ENCODE measurements at places on chromosomes 5 and 9. TPM values are rescaled to one million over a fixed set of nuclear protein-coding genes. Genes with fewer than 3 reads are reported as not detected.

DNA sequence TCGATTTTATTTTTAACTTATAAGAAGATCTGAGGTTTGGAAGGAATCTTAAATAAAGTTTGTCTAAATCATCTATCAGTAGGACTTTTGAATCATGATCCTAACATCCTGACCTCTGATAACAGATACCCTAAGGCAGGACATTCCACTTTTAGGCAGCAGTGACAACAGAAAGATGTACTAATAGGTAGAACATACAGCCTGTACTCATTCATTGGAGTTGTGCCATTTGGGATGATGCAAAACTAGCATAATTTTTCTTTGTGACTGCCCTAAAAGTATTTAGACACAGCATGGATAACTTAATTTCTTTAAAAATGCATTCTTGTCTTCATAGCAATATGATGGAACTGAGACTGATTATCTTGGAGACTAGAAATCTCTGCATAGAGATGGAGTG lies 39.7 kb downstream of the CDC42SE2 start:
- no peak for DNase-seq

SLCO4C1 gene
- 26.7 TPM for polyA plus RNA-seq

DNA sequence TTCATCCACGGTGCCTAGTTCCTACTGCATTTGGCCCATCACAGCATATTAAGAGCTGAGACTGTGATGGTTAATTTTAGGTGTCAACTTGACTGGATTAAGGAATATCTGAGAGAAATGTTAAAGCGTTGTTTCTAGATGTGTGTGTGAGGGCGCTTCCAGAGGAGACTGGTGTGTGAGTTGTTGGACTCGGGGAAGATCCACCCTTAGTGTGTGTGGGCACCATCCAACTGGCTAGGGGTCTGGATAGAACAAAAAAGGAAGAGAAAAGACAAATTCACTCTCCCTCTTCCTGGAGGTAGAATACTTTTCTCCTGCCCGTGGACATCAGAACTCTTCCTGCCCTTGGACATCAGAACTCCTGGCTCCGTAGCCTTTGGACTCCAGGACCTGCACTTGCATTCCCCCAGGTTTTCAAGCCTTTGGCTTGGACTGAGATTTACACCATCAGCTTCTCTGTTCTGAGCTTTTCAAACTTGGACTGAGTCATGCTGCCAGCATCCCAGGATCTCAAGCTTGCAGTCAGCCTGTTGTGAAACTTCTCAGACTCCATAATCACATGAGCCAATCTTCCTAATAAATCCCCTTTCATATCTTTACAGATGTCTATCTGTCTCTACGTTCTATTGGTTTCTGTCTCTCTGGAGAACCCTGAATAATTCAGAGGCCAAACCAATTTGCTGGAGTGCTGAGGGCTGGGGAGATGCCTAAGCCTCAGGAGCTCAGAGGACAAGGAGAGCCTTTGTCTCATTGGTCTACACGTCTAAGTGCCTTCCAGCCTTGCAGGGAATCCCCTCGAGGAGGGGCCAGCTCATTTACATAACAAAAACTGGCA lies 164.5 kb downstream of the DCP2 start:
- no peak for DNase-seq

RLN1 gene
- 0.52 TPM for polyA plus RNA-seq

- DNase-seq: no peak
Observed at GRCh38 chr5:148201151-148201550, 1.7 kb upstream of the SPINK6 start.

Measured in left kidney (tissue), 8 donors.